ENCODE measurements at places on chromosomes 3 and 15.

GRCh38 chr3:4350789-4351163 lies 47.6 kb downstream of the SETMAR start:
- DNase-seq, result peak; percentile 71

DNA sequence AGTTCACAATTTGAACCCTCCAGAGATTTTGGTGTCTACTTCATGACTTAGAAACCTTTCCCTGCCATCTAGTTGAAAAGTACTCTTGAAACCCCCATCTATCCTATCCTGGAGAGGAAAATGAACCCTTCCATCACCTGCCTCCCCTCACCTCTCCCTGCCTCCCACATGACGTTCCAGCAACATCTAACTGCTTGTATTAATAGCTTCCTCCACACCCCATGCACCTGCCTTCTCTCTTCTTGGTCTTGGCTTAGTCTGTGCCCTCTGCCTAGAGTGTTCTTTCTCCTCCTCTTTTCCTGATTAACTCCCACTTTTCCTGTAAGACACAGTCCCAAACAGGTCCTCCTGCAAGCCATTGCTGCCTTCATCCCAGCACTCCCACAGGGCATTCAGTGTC lies 107.8 kb downstream of the LIPC start:
- DNase-seq, result no peak

GRCh38 chr15:100889385-100890050 lies 9.9 kb downstream of the ALDH1A3 start:
- no peak for DNase-seq

- no peak for DNase-seq
These were observed 4.9 kb downstream of the ALDH1A2 start for GRCh38 chr15:58060575-58060974.

DNA sequence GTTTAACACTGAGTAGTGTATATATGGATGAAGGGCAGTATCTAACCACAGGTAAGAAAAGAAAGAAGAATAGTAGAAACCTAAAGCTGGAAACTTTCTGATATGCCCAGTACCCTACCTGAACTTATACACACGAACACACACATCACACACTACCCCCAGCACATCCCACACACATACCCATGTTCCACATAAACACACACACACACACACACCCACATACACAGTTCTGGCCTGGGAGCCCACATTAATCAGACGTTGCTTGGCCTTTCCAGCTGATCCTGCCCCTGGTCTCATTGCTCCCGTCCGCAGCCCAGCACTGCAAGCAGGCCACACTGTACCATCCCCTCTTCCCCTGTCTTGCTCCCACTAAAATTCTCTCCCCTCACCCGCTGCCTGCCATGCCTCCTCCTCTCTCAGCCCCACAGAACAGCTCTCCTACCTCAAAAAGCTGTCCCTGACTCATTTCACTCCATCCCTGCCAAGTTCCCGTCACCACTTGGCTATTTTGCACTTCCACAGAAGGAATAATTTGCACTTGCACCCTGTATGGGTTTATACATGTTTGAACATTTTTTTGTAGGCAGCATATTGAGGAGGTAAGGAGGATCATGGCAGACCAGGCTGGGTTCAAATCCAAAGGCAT lies 185.8 kb upstream of the PPP2R3A start:
- no peak for DNase-seq
